Activated CD4-positive, alpha-beta memory T cell treated with anti-CD3 and anti-CD28 coated beads, Interleukin-2, amount 10 ng/mL, durations not matched to agents 7 days and 5 days (primary cell): ENCODE measurements at places on chromosomes 7 and 10.

DNA sequence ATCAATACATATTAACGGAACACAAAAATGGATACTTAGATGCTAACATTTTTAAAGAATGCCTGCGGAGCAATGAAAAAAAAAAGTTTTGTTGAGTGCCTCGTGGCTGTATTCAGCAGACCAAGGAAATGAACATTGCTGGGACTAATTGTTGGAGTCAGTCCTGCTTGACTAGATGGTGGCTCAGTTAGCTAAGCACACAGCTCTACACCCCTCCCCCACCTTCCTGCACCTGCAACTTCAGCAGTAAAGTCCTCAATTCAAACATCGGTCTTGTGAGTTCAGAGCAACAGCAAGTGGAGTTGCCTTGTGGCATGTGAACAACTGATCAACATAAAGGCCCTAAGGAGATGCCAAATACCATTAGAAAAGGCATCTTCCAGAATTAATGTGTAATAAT lies 326.0 kb upstream of the NPSR1 start:
- no peak for DNase-seq
- H3K27ac ChIP-seq: no peak overlapping the region
- no peaks in the 10 kb centered on the region for H3K4me1 ChIP-seq
- H3K36me3 ChIP-seq: no peaks in the 10 kb centered on the region
- H3K4me3 ChIP-seq: no peak overlapping the region

DNA sequence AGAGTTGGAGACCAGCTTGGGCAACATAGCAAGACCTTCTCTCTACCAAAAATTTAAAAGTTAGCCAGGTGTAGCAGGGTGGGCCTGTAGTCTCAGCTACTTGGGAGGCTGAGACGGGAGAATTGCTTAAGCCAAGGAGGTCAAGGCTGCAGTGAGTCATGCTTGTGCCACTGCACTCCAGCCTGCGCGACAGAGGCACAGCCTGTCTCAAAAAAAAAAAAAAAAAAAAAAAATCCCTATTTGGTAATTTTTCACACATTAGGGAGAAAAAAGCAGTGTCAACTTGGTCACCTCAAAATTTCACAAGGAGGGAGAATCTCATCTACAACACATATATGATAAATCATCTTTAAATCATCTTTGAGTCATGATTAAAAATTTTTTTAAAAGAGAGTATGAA lies 6.4 kb upstream of the ZNF398 start:
- peaks cover 10% of the 10 kb centered on the region for H3K36me3 ChIP-seq
- no peak for DNase-seq
- H3K4me1 ChIP-seq: peaks cover 12% of the 10 kb centered on the region

DNA sequence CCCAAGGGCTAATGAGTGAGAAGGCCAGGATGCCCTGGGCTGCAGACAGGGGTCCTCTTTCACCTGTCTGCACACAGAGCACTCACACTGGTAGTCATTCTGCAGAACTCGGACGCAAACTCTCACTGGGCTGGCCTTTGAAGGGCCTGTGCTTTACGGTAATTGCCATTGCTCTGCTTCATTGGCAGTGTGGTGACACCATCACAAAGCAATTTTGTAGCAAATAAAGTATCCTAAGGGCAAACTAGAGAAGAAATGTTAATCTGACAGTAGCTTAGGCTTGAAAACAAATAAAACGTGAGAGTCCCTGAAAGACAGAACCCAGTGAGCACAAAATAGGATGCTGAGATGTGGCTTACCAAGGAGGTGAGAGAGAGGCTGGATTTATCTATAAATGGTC lies 30.6 kb upstream of the FIGNL1 start:
- no peaks in the 10 kb centered on the region for H3K36me3 ChIP-seq
- no peaks in the 10 kb centered on the region for H3K4me1 ChIP-seq
- H3K27ac ChIP-seq: no peak overlapping the region
- H3K27me3 ChIP-seq: peaks cover 10% of the 10 kb centered on the region
- no peak overlapping the region for H3K4me3 ChIP-seq

DNA sequence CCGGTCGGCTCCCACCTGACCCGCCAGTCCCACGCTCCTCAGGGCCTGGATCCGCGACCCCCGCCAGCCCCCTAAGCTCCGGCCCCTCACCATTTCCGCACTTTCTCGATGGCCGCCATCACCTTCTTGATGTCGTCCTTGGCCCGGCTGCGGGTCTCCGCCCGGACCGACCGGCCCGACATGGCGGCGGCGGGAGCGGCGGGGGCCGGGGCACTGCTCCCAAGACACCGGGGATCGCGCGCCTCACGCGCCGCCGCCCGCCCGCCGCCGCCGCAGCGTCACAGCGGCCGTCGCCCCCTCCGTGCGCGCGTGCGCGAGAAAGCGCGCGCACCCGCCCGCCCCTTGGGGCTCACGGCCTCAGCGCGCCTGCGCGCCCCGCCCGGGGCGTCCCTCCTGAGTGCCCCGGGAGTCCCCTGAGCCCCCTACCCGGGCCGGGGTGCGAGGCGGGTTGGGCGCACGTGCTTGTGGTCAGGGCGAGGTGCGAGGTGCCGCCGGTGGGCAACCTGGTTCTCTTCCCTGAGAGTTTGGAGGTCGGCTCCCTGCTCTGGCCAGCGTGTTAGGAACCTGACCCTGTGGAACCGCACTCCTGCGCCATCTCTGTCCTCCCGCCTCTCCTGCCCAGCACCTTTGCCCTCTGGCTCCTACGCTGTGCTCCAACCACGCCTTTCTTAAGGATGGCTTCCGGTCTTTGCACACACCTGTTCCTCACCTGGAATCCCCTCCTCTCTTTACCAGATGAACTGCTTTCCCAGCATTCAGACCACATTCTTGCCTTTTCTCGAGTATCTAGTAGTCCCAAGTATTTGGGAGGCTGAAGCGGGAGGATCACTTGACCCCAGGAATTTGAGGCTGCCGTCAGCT lies at the start of gene BCL7B:
TSS of gene BCL7B (minus strand) at position 294 of the 861 bp plus-strand sequence. CDS start at position 182, 112 bp downstream.
- no peaks in the 10 kb centered on the region for H3K27me3 ChIP-seq
- H3K4me3 ChIP-seq: peak within 1 kb of the TSS; percentile 90
- peaks cover 24% of the 10 kb centered on the region for H3K36me3 ChIP-seq
- peaks cover 44% of the 10 kb centered on the region for H3K4me1 ChIP-seq

DNA sequence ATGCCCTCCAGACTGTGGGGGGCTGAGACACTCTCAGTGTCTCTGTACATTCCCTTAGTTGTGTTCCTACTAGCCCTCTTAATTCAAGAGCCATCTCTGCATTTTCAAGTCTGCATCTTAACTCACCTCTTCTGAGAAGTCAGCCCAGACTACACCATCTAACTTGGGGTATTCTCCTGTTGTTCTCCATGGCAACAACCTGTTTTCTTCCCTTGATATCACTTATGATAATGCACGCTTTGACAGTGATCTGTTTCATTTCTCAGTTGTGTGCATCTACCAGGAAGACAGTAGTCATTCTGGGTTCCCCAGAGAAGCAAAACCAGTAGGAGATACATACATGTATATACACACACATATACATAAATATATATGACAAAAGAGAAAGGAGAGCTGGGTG lies 707.3 kb upstream of the IGFBP3 start:
- no peaks in the 10 kb centered on the region for H3K36me3 ChIP-seq
- no peak overlapping the region for H3K4me3 ChIP-seq
- H3K27ac ChIP-seq: no peak overlapping the region
- no peaks in the 10 kb centered on the region for H3K27me3 ChIP-seq

DNA sequence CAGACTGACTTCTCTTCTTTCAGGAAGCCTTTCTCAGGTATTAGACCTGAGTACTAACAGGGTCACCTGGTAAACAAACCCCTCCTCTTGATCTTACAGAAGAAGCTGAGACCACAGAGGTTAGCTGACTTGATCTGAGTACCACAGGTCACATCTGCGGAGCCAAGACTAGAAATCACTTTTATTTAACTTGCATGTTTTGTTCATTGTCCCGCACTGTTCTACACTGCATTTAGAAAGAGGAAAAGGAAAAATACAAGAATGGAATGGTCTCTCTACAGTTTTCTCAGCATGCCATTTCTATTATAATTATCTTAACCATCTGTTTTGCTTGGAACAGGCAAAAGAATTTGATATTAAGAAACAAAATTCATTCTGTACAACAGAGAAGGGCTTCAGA lies 245.6 kb upstream of the ETV1 start:
- no peak overlapping the region for H3K4me3 ChIP-seq
- H3K36me3 ChIP-seq: no peaks in the 10 kb centered on the region
- no peaks in the 10 kb centered on the region for H3K27me3 ChIP-seq
- no peak for DNase-seq

- no peak overlapping the region for H3K27ac ChIP-seq
- no peaks in the 10 kb centered on the region for H3K36me3 ChIP-seq
- H3K27me3 ChIP-seq: peaks cover 23% of the 10 kb centered on the region
- DNase-seq: no peak
- H3K4me1 ChIP-seq: peaks cover 5% of the 10 kb centered on the region
- no peak overlapping the region for H3K4me3 ChIP-seq
Observed at GRCh38 chr7:159115601-159116501, 28.8 kb downstream of the VIPR2 start.

DNA sequence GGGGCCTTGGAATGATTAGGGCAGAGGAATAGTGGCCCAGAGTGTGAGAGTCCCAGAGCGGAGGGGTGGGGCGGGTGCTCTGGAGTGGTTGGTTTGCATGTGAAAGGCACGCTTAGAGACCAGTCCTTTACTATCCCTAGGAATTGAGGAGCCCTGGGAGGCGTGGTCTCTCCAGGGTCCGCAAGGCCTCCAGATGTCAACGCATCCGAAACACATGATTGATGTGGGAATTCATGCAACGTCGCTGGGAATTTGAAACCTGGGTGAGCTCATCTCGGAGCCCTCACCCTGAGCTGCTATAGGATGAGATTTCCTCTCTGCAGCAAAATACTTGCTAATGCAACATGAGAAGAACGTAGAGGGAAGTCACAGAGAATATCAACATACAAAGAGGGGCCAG lies 51.2 kb downstream of the NPTX2 start:
- H3K4me3 ChIP-seq: no peak overlapping the region
- no peaks in the 10 kb centered on the region for H3K27me3 ChIP-seq
- H3K27ac ChIP-seq: no peak overlapping the region
- DNase-seq: no peak

DNA sequence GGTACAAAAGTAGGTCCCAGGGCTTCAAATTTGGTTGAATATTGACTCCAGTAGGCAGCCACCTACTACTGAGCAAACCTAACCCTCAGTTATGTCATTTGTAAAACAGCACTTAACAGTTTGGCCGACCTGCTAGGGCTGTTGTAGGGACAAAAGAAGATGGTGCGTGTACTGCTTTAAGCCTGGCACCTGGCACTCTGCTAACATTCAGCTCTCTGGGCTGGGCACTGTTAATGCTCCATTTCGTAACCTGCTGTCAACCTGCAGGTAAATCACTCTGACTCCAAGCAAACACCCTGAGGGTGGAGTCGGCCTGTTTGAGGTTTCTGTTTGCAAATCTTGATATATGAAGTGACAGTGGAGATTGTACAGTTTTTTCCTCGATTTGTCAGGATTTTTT lies 7.2 kb downstream of the ZKSCAN1 start:
- no peak for DNase-seq
- H3K27me3 ChIP-seq: no peaks in the 10 kb centered on the region
- H3K4me3 ChIP-seq: no peak overlapping the region
- peaks cover 56% of the 10 kb centered on the region for H3K36me3 ChIP-seq
- peaks cover 40% of the 10 kb centered on the region for H3K4me1 ChIP-seq

- no peaks in the 10 kb centered on the region for H3K27me3 ChIP-seq
- H3K27ac ChIP-seq: no peak overlapping the region
- H3K4me3 ChIP-seq: no peak overlapping the region
- no peaks in the 10 kb centered on the region for H3K36me3 ChIP-seq
Observed at GRCh38 chr10:122102146-122102868, 113.3 kb downstream of the TACC2 start.

- H3K27me3 ChIP-seq: no peaks in the 10 kb centered on the region
- H3K36me3 ChIP-seq: no peaks in the 10 kb centered on the region
- DNase-seq: no peak
- no peak overlapping the region for H3K27ac ChIP-seq
- no peaks in the 10 kb centered on the region for H3K4me1 ChIP-seq
Observed at GRCh38 chr10:121048749-121049148, 197.6 kb downstream of the WDR11 start.
